HFF-Myc (cell line): ENCODE measurements at places on chromosomes 7 and 10.

- no peak for DNase-seq
These were observed 14.9 kb downstream of the CARD11 start for GRCh38 chr7:3028758-3029093.

GRCh38 chr7:97174303-97174702 lies 56.8 kb downstream of the SDHAF3 start:
- no peak for DNase-seq

- DNase-seq, result no peak
These were observed 104.2 kb downstream of the FAM204A start for GRCh38 chr10:118237930-118238329.

GRCh38 chr7:115968171-115968570 lies 62.4 kb downstream of the TFEC start:
- no peak for DNase-seq

GRCh38 chr7:51949726-51950644 lies 633.4 kb upstream of the COBL start:
- no peak for DNase-seq

DNA sequence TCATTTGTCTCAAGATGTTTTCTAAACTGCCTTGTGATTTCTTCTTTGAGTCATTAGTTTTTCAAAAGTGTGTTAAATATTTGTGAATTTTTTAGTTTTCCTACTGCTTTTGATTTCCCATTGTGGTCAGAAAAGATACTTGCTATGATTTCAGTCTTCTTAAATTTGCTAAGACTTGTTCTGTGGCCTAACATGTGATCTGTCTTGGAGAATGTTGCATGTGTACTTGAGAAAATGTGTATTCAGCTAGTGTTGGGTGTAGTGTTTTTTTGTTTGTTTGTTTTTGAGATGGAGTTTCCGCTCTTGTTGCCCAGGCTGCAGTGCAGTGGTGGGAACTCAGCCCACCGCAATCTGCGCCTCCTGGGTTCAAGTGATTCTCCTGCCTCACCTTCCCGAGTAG lies 28.6 kb downstream of the BMPR1A start:
- no peak for DNase-seq

- DNase-seq, result no peak
These were observed 490.0 kb upstream of the LRRN3 start for GRCh38 chr7:110600956-110601355.

GRCh38 chr7:154096-154799 lies 38.1 kb upstream of the FAM20C start:
- DNase-seq, result no peak

- no peak for DNase-seq
These were observed 563.6 kb downstream of the TCERG1L start for GRCh38 chr10:130747946-130748345.

GRCh38 chr7:1945558-1945957 lies 275.5 kb downstream of the ELFN1 start:
- DNase-seq, result no peak

GRCh38 chr7:99835189-99835588 lies 7.4 kb downstream of the CYP3A43 start:
- no peak for DNase-seq

DNA sequence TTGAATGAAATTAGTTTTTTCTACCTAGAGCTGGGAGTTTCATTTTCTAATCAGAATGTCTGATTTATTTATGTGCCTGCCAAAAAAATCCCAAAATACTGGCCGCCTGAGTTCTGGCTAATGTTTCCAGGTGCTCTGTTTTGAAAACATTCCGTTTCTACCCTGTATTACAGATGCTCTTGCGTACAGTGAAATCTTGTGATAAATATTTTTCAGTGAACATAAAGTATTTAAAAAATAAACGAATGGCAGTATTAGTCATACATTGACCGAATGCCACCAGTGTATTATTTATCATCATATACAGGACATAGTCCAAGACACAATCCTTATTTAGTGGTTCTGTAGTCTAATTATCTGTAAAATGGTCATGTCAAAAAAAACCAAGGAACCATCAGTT lies 102.8 kb downstream of the KAT6B start:
- DNase-seq, result no peak

- no peak for DNase-seq
These were observed 102.5 kb downstream of the CD36 start for GRCh38 chr7:80740778-80741545.

DNA sequence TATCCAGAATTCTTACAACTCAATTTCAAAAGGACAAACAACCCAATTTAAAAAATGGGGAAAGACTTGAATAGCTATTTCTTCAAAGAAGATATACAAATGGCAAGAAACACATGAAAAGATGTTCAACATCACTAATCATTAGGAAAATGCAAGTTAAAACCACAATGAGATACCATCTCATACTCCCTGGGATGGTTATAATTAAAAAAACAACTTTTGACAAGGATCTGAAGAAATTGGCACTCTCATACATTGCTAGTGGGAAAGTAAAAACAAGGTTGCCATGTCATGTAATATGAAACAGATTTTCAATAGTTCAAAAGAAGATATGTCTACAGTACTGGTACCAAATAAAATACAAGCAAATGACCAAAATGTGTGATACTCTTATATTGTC lies 9.0 kb downstream of the OAT start:
- no peak for DNase-seq

GRCh38 chr7:29612596-29612995 lies 49.0 kb downstream of the PRR15 start:
- peak; percentile 48 for DNase-seq

DNA sequence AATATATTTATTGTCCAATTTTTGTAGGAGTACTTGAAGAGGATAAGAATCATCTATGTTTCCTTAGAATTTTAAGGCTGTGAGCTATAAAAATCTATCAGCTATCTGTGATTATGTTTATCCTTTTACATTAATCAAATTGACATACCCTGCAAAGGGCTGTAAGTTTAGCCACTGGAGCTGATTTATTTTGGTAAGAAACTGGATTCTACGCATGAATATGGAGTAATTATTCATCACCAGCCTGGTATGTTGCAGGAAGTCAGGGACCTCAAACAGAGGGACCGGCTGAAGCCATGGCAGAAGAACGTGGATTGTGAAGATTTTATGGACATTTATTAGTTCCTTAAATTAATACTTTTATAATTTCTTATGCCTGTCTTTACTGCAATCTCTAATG lies 696.9 kb downstream of the DNAJB9 start:
- DNase-seq, result no peak

DNA sequence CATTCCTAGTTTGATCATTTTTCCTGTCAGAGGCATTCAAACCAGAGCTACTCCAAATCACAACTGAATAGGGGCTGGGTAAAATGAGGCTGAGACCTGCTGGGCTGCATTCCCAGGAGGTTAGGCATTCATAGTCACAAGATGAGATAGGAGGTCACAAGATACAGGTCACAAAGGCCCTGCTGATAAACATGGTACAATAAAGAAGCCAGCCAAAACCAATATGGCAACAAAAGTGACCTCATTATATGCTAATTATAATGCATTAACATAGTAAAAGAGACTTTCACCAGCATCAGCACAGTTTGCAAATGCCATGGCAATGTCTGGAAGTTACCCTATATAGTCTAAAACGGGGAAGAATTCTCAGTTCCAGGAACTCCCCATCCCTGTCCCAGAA lies 37.3 kb downstream of the TWIST1 start:
- no peak for DNase-seq

DNA sequence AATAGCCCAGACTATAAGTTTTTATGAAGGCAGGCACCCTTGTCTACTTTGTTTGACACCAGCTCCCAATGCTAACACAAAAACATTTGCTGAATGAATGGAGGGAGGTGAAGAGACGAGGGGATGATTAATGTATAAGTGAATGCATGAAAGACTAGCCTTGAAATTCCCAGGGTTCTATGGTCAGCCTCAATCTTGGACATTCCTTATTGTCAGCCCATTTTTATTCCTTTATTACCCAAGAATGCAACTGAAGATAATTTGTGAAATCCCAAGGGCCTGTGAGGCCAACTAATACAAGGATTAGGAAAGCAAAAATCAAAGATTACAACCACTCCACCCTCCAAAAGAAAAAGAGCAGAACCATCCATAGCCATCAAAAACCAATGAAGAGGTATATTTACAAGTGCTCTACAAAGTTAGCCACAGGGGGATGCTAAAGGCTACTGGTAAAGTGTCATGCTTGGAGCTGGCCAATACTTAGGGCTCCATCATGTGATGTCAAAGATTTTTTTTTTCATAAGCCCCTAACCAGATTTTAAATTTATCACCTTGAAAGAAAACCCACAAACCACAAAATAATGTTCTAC lies 40.0 kb upstream of the ASAH2 start:
- DNase-seq, result no peak

- peak; percentile 61 for DNase-seq
These were observed 5.8 kb upstream of the C1GALT1 start for GRCh38 chr7:7176406-7177043.

- DNase-seq, result no peak
These were observed 1.8 kb upstream of the GLI3 start for GRCh38 chr7:42238709-42239366.

DNA sequence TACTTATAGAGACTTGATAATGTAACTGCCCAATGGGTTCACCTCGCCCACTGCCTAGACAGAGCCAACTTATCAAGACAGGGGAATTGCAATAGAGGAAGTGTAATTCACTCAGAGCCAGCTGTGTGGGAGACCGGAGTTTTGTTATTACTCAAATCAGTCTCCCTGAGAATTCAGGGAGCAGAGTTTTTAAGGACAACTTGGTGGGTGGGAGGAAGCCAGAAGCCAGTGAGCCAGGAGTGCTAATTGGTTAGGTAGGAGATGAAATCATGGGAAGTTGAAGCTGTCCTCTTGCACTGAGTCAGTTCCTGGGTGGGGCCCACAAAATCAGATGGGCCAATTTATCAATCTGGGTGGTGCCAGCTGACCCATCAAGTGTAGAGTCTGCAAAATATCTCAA lies 20.1 kb upstream of the C7orf33 start:
- no peak for DNase-seq

DNA sequence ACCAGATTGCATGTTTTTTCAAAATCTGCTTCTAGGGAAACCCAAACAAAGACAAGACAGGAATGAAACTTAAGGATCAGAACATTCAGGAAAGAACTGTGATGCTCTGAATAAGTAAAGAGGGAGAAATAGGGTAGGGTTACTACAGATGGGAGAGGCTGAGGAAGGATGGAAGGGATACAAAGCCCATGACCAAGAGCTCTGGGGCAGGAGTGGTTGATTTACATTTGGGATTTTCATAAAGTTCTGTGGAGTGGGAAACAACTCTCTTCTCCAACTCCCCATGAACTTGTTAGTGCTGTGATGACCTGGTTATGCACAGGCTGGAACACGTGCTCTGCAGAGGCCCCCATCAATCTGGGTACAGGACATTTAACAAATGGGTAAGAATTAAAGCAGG lies 216.0 kb upstream of the KLF14 start:
- no peak for DNase-seq

GRCh38 chr7:7051206-7051877 lies 131.0 kb upstream of the C1GALT1 start:
- DNase-seq, result no peak

GRCh38 chr10:123726836-123727235 lies 60.7 kb downstream of the GPR26 start:
- DNase-seq, result no peak
